ENCODE measurements at places on chromosomes 7 and 10.

GRCh38 chr7:74083117-74083876 is at the start of gene LIMK1:
LIMK1 (plus strand) TSS chr7:74083804; CDS start chr7:74083991, 187 bp downstream.
- DNase-seq, result peak; percentile 70

- no peak for DNase-seq
Measured at GRCh38 chr10:8102708-8103401, 48.4 kb downstream of the GATA3 start.

GRCh38 chr7:71465741-71466189 is 333.8 kb downstream of the GALNT17 start:
- DNase-seq, result no peak

GRCh38 chr10:86446440-86446839 is 75.2 kb downstream of the WAPL start:
- DNase-seq, result no peak

DNA sequence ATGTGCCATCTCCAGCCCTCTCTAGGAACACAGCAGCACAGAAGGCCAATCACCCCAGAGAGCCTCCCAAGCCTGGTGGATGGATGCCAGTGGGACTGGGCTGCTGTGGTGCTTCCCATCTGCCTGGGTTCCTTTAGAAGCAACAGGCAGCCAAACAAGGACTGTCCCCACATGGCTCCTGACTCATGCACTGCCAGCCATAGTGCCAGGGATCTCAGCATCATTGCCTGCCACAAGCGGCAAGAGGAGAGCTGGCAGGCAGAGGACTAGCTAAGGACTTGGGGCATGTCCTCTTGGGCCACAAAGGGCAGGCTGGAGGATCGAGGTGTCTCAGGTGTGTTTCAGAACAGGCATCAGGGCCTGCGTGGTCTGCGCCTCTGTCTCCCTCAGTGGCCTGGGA is 23.4 kb upstream of the FIGNL1 start:
- no peak for DNase-seq

DNA sequence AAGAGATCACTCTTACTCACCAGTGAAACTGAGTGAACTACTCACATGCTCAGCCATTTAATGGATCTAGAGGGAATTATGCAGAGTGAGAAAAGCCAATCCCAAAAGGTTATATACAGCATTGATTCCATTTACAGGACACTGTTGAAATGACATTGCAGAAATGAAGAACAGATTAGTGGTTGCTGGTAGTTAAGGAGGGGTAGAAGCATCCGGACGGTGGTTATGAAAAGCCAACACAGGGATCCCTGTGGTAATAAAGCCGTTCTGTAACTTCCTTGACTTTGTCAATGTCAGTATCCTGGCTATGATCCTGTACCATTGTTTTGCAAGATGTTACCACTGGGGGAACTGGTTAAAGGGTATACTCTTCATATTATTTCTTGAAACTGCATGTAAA is 253.4 kb downstream of the USP6NL start:
- DNase-seq, result no peak

- DNase-seq, result no peak
Measured at GRCh38 chr7:156777364-156778069, 115.5 kb downstream of the LMBR1 start.

- no peak for DNase-seq
Measured at GRCh38 chr10:112250555-112250954, 32.6 kb upstream of the TECTB start.

- no peak for DNase-seq
Measured at GRCh38 chr10:110629680-110630191, 14.4 kb upstream of the RBM20 start.

DNA sequence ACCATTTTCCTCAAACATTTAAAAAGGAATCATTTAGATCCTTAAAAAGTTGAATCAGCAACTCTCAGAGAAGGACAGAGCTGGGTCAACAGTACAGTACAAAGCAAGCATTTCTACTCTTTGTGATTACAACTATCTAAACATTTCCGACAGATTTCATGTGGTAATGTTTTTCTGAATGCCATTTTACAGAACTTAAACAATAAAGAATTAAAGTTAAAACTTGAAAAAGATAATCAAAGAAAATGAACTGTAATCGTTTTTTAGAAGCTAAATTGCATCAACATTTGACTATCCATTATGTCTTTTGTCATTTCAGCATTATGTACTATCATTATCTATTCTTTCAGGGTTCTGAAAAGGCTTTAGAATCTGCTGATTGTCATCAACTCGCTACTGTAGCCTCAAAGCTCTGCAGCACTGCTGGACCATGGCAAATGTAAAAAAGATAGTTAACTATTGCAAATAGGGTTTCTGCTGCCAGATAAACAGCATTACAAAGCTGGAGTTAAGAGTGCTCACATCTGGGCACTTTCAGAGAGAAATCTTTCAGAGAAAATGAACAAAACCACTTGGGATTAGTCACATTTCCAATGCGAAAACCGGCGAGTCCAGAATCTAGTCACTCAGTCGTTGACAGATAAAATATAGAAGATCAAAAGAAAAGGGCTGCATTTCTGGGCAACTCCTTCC is 160.4 kb upstream of the LAMB4 start:
- DNase-seq, result no peak

DNA sequence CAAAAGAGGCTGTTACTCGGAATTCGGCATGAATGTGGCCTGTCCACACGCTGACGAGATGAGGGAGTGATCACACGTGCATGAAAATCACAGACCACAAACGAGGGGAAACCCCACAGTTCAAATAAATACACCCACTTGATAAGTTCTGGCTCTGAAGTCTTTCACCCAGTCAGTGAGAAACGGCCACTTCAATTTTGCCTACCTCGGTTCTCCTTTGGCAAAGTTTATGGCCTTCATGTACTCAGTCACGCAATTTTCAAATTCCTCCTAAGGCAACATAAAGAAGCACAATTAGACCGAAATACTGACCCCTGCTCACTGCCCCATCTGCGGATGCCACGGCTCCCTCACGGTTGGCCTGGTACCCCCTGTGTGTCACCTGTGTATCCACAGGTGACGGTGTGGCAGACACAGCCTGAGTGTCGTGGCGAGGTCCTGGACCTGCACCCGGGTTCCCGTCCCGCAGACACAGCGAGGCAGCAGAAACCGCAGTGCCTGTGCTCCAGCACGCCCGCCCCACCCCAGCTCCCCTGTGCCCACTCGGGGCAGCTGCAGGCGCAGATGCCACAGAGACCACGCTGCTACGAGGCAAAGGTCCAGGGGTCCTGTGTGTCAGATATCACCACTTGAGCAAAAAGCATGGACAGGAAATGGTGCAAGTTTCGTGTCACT is 1.4 kb downstream of the CFAP46 start:
- no peak for DNase-seq

DNA sequence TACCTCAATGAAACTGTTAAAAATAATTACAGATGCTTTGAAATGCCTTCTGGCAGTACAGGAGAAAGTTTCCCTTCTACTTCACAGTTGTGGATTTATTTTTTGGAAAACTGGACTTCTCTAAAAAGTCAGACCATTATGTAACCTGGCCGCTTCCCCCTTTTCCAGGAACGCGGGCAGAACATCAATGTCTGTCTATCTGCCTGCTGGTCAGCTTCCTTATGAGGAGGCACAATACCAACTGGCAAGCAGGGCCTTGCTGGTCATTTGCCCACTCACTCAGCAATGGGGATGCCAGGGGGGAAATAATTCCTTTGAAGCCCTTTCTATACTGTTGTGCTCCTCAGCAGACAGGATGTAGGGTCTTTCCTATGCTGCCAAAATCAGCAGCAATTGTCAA is 22.5 kb upstream of the ADRB1 start:
- no peak for DNase-seq

- DNase-seq, result no peak
Measured at GRCh38 chr7:69762821-69763352, 164.6 kb downstream of the AUTS2 start.

DNA sequence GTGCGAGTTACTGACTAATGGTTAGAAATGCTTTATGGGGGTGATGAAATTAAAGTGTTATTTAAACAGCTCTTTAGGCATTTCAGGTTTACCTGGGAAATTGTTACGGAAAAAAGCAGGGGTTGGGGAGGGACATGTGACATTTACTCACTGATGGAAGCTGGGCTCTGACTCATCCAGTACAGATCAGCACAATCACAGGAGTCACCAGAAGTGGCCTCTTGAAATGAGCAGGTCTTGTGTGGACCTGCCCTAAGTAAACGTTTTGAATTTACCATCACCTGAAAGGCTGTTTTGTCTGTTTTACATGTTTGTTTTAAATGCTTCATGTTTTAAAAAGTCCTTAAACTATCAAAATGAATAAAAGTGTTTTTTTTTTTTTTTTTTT is 2.3 kb downstream of the GLRX3 start:
- DNase-seq, result no peak

DNA sequence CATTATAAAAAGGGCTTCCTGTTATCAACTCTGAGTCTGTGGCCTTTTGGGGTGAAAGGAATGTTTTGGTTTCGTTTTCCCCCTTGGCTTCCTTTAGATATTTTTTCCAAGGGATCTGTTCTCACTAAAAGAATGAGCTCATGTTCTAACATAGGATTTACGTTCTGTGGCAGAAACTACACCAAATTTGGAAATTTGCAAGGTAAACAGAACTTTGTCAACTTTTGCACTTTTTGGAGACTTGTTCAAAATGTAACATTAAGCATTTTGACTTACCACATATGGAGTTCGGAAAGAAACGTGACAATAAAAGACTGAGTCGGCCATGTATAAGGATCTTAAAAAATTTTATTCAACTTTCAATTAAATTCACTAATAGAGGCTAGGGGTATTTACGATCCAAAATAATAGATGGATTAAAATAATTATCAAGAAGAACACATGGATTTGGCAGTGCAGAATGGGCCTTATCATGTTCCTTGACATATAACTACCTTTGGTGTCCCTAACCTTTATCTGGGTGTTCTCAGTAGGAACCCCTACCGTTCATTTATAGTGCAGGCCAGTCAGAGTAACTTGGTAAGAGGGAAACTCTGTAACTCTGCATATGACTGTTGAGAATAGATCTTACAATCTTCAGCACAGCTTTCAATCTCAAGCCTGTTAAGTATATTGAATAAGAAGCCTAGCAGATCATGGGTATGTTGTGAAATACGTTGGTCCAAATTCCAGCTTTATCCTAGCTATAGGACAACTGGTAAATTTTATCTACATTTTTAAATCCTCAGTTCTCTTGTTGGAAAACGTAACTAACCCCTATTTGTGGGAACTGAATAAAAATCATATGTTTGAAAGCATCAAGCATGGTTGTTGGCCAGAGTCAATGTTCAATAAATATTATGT is 11.8 kb downstream of the CPED1 start:
- no peak for DNase-seq

DNA sequence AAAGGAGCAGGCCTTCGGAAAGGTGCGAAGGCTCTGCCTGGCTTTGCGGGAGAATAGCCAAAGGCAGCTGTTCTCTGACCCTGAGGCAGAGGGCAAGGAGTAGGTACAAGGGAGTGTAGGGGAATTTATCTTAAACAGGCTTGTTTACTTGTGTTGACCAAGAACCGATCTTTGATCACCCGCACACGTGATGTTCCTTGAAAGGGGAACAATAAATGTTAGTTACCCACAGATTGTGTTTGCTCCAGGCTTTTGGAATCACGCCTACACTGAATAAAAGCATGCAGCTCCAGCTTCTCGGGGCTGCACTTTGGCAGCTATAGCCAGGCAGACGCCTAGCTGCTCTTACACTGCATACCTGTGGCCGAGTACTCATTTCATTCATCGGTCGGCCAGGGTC is 420.8 kb downstream of the PHF14 start:
- no peak for DNase-seq

DNA sequence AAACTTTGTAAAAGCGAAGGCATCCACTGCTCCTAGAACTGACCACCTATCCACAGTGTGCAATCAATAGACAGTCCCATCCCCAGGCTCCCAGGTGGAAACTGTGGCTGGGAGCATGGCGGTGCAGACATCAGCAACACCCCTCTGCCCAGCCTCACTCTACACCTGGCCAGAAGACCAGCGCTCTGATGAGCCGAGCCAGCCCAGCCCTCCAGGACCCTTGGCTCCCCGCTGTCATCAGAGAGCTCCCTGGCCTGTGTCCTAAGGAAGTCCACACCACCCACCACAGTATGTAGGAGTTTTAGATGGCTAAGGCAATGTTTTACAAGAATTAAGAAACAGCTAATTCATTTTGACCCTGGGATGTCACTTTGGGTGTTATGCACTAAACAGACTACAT is 81.0 kb downstream of the VOPP1 start:
- no peak for DNase-seq

GRCh38 chr10:119379466-119380071 is 162.9 kb downstream of the RGS10 start:
- no peak for DNase-seq

- no peak for DNase-seq
Measured at GRCh38 chr7:130882396-130882795, 148.4 kb upstream of the KLF14 start.

DNA sequence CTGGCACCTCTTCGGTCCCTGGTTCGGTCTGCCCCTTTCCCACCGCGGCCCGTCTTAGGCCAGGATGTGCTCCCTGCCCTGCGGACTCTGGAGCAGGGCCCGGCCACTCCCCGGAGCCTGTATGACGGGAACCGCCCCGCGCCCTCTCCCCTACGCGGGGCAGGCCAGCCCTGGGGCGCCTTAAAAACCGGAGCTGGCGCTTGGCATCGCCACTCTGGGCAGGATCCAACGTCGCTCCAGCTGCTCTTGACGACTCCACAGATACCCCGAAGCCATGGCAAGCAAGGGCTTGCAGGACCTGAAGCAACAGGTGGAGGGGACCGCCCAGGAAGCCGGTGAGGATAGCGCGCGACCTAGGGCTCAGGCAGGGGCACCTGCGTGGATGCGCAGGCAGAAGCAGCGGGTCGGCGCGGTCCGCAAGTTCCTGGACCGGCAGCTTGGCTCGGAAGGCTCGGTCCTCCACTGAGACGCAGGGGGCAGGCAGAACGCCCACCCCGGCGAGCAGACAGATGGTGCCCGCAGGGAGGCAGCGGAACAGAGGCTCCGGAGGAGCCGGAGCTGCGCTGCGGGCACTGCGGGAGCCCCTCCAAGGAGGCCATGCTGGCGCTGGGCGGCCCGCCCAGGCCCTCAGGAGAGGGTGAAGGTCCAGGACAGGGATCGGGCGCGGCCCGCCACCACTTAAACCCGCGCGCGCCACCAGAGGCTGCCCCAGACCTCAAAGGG is at the start of gene ADIRF:
Gene ADIRF (plus strand): TSS at position 212 of the 723 bp plus-strand sequence. CDS start 63 bp downstream, at position 275.
- DNase-seq, result no peak
